ENCODE measurements at places on chromosomes 1 and 21.

DNA sequence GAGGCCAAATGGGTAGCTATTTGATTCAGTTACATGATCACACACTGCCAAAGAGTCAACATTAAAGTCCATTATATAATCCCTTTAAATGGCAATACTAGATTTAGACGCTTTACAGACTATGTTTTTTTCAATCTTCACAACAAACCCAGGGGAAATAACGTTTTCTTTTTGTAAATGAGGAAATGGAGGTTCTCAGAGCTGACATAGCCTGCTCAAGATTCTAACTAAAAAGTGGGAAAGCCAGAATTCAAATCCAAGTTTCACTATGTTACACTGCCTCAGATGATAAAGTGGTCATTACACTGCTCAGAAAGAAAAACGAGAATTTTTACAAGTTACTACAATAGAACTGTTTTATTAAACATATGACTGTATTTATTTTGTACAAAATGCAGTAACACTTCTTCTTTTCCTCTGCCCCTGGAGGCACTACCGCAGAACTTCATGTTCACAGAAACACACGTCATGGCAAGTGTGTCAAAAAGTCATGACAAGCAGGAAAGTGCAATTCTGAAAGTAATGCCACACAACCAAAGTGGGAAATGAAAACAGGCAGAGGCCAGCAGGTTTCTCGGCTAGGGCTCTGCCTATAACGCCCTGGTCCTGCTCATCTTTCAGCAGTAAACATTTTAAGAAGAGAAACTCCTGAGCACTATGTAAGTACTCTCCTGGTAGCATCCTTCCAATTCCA, 19.0 kb downstream of the THEMIS2 start:
- peak; percentile 54 for DNase-seq

DNA sequence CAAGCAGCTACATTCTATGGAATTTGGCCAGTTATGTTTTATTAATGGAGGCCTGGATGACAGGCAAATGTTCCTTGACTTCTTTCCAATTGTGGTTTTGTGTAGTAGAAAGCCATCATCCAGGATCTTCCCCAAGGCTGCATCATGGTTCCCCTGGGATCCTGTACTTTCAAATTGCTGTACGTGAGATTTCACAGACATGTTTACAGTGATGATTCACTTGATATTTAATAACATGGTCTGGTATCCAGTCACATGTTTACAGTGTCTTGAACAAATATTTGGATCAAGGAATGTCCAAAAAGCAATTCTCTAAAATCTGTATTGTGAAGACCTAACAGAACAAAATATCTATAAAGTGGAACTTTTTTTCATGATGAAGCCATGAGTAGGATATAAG, 68.3 kb upstream of the ST6GALNAC3 start:
- no peak for DNase-seq

- no peak for DNase-seq
Measured at GRCh38 chr1:169534653-169535052, 48.9 kb upstream of the SLC19A2 start.

DNA sequence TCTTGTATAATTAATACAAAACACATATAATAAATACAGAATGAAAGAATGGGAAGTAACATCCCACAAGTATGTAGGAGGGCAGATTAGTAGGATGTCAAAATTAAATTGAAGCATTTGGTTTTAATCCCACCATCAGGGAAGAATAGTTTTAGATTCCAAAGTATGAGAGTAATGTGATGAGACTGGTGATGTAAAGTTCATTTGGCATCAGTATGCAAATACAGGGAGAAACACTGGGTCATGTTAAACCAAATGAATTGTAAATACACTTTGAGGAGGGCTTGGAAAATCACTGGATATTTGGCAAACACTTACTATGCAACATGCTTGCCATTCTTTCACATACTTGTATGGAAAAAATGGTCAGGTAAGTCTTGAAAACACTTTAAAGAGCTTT, 358.8 kb downstream of the DPYD start:
- DNase-seq: no peak

- no peak for DNase-seq
Measured at GRCh38 chr1:31004231-31004621, 61.3 kb downstream of the PUM1 start.

GRCh38 chr1:177255411-177255810, 84.7 kb downstream of the BRINP2 start:
- DNase-seq: no peak

GRCh38 chr1:59113876-59114457, 182.9 kb upstream of the FGGY start:
- no peak for DNase-seq

DNA sequence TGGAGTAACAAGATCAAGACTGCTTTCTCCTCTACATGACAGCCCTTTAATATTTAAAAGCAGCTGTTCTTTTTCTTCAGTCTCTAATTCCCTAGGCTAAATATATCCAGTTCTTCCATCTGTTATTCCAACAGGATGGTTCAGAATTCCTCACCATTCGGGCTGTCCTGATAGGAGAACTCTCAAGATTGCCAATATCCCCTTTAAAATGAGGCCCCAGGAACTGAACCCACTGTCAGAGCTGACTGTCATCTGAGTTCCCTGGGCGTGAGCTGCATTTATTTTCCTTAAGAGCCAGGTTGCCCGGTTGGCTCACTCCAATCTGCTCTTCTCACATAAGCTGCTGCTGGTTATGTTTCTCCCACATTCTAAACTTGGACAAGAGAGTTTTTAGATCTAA, 177.6 kb downstream of the MIS18A start:
- no peak for DNase-seq
